ENCODE measurements at places on chromosomes 11 and 22. TPM values are rescaled to one million over a fixed set of nuclear protein-coding genes. Genes with fewer than 3 reads are reported as not detected.

PGR gene
- 0.35 TPM for total RNA-seq

GRCh38 chr11:60634126-60634525, 65.3 kb upstream of the MS4A8 start:
- H3K36me3 ChIP-seq: no peaks in the 10 kb centered on the region
- no peaks in the 10 kb centered on the region for H3K27me3 ChIP-seq
- H3K4me3 ChIP-seq: no peak overlapping the region
- no peak for DNase-seq

DNA sequence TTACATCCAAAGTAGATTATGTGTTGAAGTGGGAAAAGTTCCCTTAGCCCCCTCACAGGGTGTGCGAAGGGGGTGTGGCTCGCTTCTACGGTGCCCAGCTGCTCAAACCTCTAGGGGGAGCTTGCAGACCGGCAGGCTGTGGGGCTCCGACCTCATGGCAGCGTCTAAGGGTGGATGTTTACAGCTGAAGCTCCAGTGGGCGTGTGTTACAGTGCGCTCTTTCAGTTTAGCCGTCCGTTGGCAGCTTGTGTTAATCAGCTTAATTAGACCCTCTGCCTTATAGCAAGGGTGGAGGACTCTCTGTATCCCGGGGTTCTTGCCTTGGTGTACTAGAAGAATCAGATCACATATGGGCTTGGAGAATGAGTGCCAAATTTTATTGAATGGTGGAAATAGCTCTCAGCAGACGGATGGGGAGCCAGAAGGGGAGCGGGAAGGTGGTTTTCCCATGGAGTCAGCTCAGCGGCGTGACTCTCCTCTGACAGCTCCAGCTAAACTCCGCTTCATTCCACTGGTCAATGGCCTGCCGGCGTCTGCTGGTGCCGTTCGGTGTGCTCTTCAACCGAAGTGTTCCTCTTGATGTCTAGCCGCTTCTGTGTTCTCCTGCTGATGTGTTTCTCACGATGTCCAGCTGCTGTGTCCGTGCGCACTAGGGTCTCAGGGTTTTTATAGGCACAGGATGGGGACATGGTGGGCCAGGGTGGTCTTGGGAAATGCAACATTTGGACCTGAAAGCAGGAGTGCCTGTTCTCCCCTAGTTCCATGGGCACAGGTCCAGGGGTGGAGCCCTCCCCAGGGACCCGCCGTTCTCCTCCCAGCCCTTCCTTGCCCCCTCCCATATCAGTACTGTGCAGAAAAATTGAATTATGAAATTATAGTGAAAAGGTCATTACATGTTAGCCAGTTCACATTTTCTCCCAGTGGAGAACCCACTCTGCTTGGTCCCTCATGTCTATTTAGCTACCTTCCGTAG, 28.6 kb upstream of the OR10G7 start:
- H3K4me1 ChIP-seq: no peaks in the 10 kb centered on the region
- no peak overlapping the region for H3K27ac ChIP-seq
- no peaks in the 10 kb centered on the region for H3K27me3 ChIP-seq
- H3K4me3 ChIP-seq: no peak overlapping the region
- DNase-seq: peak; percentile 63
- no peaks in the 10 kb centered on the region for H3K36me3 ChIP-seq

DNA sequence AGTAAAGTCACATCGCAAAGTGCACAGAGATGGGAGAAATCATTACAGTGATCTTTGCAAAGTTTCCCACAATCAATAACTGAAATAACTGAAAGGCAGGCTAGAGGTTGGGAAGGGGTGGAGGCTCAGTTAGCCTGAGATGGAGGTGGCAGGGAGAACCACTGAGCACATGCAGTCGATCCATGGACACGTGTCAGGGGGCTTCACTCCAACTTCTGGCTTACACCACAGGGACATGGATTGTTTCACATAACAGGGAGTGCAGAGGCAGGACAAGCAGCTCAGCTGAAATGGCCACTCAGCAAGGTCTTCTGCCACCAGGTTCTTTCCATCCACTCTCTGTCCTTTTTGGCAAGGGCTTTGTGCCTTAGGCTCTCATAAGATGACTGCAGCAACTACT, 35.1 kb upstream of the MICAL2 start:
- H3K4me3 ChIP-seq: no peak overlapping the region
- no peak for DNase-seq
- H3K36me3 ChIP-seq: no peaks in the 10 kb centered on the region
- H3K4me1 ChIP-seq: no peaks in the 10 kb centered on the region
- H3K27ac ChIP-seq: peak overlapping the region; percentile 65

DBX1 gene
- not detected for total RNA-seq

C22orf42 gene
- total RNA-seq: not detected

BARX2 gene
- total RNA-seq: 17.9 TPM

- DNase-seq: no peak
- H3K36me3 ChIP-seq: no peaks in the 10 kb centered on the region
- no peak overlapping the region for H3K27ac ChIP-seq
- H3K4me3 ChIP-seq: peak overlapping the region; percentile 57
- H3K4me1 ChIP-seq: no peaks in the 10 kb centered on the region
- peaks cover 6% of the 10 kb centered on the region for H3K27me3 ChIP-seq
Observed at GRCh38 chr22:18109410-18110193, 1.0 kb upstream of the TUBA8 start.

DNA sequence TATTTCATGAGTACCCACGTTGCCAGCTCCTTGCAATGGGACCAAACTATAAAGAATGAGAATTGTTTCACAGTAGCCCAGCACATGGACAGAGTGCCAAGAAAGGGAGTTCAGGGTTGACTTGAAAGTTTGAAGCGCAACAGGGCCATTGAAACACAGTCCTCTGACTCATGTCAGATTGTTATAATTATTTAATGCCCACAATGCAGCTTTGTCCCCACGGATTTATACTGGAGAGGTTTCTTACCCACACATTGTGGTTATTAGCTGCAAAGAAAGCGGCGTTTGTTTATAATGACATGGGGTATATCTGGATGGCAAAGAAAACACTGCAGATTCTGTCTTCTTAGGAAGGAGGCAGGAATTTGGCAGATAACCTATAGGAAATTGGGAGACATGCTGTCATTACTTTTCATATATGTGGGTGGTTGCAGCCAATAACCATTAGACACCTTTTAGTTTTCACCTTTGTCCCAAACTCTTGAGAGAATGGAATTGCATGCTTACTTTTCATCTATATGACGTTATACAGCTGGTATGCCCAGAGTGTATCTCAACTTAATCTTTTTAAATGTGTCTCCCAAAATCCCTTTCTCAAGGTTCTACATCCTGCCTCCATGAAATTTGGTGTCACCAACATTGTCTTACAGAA, 143.6 kb downstream of the TEAD1 start:
- no peak overlapping the region for H3K4me3 ChIP-seq
- H3K4me1 ChIP-seq: peaks cover 3% of the 10 kb centered on the region
- no peak overlapping the region for H3K27ac ChIP-seq
- H3K36me3 ChIP-seq: no peaks in the 10 kb centered on the region
- no peaks in the 10 kb centered on the region for H3K27me3 ChIP-seq
- DNase-seq: no peak

GRCh38 chr11:117220568-117220967, 11.3 kb downstream of the PCSK7 start:
- no peak for DNase-seq
- no peaks in the 10 kb centered on the region for H3K36me3 ChIP-seq
- peaks cover 67% of the 10 kb centered on the region for H3K4me1 ChIP-seq
- no peak overlapping the region for H3K4me3 ChIP-seq
- H3K27ac ChIP-seq: peak overlapping the region; percentile 57

DNA sequence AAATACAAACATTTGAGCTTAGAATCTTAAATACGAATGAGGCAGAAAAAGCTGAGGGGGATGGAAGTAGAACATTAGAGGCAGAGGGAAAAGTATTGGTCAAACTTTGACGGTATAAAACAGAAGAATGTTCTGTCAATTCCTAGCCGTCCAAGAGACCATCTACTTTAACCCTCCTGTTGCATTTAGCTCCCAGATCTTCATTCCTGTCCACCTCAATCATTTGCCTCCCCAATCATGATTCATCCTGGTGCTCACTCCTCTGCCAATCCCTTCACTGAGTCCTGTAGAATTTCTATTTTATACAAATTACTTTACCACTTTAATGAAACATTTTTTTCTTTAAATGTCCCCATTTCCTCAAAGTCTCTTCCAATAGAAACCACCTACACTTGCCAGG, 28.2 kb downstream of the C2CD3 start:
- H3K27ac ChIP-seq: no peak overlapping the region
- H3K36me3 ChIP-seq: peaks cover 5% of the 10 kb centered on the region
- no peaks in the 10 kb centered on the region for H3K4me1 ChIP-seq

- H3K27ac ChIP-seq: no peak overlapping the region
- H3K4me3 ChIP-seq: no peak overlapping the region
Observed at GRCh38 chr11:30917859-30918478, 331.8 kb upstream of the MPPED2 start.

OR5P2 gene
- not detected for total RNA-seq

- H3K27me3 ChIP-seq: no peaks in the 10 kb centered on the region
- peak overlapping the region; percentile 60 for H3K27ac ChIP-seq
- no peak overlapping the region for H3K4me3 ChIP-seq
- no peaks in the 10 kb centered on the region for H3K36me3 ChIP-seq
- DNase-seq: no peak
- H3K4me1 ChIP-seq: peaks cover 6% of the 10 kb centered on the region
Observed at GRCh38 chr11:10325277-10326011, 20.6 kb downstream of the ADM start.

GRCh38 chr11:95674657-95675358, 114.8 kb downstream of the FAM76B start:
- H3K36me3 ChIP-seq: no peaks in the 10 kb centered on the region
- H3K27ac ChIP-seq: peak overlapping the region; percentile 4

CDC42BPG gene
- total RNA-seq: 54.1 TPM

UPK3A gene
- total RNA-seq: not detected

DNA sequence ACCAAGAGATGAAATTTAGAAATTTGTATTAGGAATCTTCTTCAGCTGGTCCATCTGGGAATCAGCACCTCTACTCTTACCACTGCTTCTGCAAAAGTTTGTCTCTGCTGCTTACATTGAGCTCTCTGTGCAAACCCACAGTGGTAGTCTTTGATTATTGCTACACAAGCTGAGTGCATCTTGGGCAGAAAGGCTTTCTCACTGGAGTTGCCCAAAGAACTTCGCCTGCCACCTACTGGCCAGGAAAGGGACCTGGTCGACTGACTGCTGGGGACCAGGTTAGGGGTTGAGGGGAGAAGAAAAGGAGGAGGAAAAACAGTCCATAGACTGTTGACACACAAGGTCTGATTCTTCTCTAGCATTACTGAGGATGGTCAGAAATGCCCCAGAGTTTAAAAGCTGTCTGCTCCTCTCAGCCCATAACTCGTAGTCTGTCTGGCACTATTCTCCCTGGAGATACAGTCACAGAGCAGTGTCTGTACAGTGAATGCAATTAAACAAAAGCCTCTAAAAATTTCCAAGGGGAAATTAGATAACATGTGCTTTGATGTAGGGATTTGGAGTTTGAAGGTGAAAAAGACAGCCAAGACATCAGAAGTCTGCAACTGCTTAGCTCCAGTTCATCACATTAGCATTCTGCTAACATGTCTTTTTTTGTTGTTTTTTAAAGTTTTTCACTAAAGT, 215.0 kb upstream of the CTSC start:
- no peaks in the 10 kb centered on the region for H3K36me3 ChIP-seq
- DNase-seq: peak; percentile 26
- H3K4me1 ChIP-seq: no peaks in the 10 kb centered on the region
- no peak overlapping the region for H3K27ac ChIP-seq
- H3K27me3 ChIP-seq: no peaks in the 10 kb centered on the region

DNA sequence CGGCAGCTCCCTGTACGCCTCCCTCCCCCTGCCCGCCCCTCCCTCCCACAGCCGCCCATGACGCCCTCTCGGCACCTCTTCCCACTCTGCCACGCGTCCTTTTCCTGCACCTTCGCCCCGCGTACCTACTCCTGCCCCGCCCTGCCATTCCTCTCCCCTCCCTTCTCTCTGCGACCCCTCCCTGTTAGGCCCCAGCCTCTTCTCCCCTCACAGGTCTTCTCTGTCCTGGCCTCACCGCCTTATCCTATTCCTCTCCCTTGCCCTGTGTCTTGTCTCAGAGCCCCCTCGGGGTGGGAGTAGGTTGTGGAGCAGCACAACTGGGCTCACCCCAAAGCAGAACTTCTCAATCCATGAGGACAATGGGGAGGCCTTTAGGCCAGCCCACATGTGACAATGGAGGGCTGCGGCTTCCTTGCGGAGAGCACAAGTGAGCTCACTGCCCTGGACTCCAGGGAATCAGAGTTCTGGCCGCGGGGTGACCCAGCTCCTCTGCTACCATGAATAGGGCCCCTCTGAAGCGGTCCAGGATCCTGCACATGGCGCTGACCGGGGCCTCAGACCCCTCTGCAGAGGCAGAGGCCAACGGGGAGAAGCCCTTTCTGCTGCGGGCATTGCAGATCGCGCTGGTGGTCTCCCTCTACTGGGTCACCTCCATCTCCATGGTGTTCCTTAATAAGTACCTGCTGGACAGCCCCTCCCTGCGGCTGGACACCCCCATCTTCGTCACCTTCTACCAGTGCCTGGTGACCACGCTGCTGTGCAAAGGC, 539 bp downstream of the SLC35C1 start:
- no peak for DNase-seq
- no peaks in the 10 kb centered on the region for H3K27me3 ChIP-seq
- H3K4me3 ChIP-seq: peak overlapping the region; percentile 74
- H3K4me1 ChIP-seq: peaks cover 4% of the 10 kb centered on the region
- no peaks in the 10 kb centered on the region for H3K36me3 ChIP-seq

- H3K4me3 ChIP-seq: no peak overlapping the region
- no peaks in the 10 kb centered on the region for H3K27me3 ChIP-seq
Observed at GRCh38 chr22:49402169-49402568, 425.5 kb downstream of the BRD1 start.

GRIA4 gene
- total RNA-seq: 19.3 TPM

- H3K27me3 ChIP-seq: no peaks in the 10 kb centered on the region
- no peak overlapping the region for H3K4me3 ChIP-seq
- no peaks in the 10 kb centered on the region for H3K4me1 ChIP-seq
- H3K36me3 ChIP-seq: no peaks in the 10 kb centered on the region
Observed at GRCh38 chr11:116240710-116241109, 532.1 kb downstream of the BUD13 start.

DNA sequence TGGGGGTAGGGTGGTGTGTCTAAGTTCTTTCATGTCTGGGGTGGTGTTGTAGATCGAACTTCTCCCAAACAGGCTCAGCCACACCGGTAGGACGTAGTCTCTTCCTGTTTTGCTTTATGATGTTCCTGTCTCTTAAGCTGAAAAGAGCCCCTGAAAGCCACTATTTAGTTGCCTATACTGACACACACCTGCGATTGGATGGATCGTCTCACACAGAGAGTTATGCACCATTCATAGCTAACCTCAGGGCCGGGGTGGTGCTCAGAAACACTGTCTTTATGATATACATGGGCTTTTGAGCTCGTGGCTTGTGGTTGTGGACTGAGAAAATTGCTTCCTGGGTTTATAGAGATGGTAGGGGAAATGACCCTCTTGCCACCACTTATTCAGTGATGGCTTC, 137.6 kb downstream of the TEAD1 start:
- H3K4me3 ChIP-seq: no peak overlapping the region
- no peak for DNase-seq
- H3K27me3 ChIP-seq: no peaks in the 10 kb centered on the region
- H3K36me3 ChIP-seq: no peaks in the 10 kb centered on the region
- H3K4me1 ChIP-seq: no peaks in the 10 kb centered on the region
- no peak overlapping the region for H3K27ac ChIP-seq
